Activated effector memory CD4-positive, alpha-beta T cell treated with anti-CD3 and anti-CD28 coated beads, Interleukin-2, amount 50 U/mL, for 16 hours (primary cell): ENCODE measurements at places on chromosomes 5 and 9.

GRCh38 chr5:177469750-177470525 is 3.5 kb downstream of the DBN1 start:
- no peak for DNase-seq

DNA sequence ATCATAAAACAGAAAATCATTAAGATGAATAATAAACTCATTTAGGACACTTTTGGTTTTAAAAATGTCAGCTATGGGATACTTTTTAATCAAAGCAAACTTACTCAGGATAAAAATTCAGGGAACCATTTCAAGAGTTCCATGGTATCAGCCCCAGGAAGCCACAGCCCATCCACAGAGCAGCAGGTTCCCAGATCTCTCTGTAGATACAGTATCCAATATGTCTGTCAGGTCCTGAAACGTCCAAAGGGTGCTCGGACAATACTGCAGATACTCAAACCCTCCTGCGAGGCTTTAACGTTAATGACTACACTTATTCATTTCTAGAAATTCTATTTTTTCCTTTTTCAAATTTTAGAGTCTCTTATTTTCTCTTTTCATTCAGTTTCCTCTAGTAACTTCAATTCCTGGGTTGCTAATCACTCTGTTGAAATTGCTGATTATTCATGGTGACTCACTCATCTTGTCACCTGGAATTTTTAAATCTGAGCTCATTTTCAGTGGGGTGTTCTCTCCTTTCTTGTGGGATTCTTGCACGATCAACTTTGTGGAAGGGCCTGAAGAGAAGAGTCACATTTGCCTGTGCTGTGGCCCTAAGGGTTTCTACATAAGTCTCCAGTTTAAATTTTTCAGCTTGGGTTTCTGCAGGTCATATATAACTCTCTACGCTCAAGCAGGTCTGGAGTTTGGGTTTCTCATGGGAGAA is 435.8 kb downstream of the CTNND2 start:
- DNase-seq, result no peak

GRCh38 chr5:87151547-87151946 is 116.1 kb upstream of the RASA1 start:
- no peak for DNase-seq

DNA sequence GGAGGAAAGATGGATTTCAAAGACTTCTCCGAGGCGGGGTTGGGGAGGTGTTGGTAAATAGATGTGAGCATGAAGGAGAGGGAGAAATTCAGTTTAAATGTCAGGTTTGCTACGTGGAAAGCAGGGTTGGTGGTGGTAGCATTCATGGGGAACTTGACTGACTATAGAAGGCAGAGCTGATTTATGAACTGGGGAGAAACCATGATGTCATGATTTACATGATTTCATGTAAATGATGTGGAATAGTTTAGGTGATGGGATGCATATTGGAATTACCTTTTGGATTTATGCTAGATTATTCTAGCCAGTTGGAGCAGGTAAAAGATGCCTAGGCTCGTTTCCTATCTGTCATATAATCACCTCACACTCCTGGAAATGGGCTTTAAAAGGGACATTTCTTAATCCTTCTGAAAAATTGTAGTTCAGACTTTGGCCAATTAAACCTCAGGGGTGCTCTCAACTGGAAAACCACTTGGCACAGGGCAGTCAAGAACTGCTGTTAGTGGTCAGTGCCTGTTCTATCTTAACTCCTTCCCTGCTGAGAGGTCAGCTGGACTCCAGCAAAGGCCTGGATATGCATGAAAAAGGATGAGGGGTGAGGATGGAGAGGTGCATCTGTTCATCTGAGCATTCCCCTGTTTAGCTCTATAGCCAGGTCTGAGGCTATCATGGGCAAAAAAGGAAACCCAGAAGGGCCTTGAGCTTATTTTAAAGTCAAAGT is 50.1 kb upstream of the BASP1 start:
- no peak for DNase-seq

DNA sequence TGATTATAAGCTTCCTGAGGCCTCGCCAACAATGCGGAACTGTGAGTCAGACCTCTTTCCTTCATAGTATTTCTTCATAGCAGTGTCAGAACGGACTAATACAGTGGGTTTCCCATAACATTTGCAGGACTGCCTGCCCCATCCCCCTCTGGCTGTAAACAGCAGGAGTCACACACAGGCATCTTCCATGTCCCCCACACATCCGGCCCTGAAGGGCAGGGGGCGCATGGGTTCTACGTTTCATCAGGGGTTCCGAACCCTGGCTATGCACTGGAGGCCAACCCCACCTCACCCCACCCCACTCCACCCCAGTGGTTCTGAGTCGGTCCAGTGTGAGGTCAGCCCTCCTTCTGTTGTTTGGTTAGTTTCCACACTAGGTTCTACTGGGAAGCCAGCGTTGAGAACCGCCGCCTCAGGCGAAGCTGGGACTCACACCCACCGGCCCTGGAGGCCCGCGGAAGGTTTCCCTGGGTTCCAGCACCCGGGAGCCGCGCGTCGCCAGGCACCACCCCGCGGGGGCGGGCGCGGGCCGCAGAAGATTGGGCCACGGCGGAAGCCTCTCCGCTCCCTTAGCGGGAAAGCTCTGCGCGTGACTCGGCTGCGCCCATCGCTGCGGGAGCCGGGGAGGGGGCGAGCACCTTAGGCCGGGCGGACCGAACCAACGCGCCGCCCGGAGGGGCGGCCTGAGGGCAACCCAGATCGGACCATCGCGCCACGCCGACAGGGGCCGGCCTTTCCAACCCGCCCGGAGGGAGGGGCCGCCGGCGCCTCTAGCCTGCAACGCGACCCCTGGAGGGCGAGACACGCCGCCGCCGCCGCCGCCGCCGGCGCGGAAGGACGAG is at the start of gene RUSC2:
RUSC2 (plus strand) TSS at position 799 of the 842 bp plus-strand sequence. CDS start 56,411 bp downstream, outside the sequence.
- peak; percentile 74 for DNase-seq

DNA sequence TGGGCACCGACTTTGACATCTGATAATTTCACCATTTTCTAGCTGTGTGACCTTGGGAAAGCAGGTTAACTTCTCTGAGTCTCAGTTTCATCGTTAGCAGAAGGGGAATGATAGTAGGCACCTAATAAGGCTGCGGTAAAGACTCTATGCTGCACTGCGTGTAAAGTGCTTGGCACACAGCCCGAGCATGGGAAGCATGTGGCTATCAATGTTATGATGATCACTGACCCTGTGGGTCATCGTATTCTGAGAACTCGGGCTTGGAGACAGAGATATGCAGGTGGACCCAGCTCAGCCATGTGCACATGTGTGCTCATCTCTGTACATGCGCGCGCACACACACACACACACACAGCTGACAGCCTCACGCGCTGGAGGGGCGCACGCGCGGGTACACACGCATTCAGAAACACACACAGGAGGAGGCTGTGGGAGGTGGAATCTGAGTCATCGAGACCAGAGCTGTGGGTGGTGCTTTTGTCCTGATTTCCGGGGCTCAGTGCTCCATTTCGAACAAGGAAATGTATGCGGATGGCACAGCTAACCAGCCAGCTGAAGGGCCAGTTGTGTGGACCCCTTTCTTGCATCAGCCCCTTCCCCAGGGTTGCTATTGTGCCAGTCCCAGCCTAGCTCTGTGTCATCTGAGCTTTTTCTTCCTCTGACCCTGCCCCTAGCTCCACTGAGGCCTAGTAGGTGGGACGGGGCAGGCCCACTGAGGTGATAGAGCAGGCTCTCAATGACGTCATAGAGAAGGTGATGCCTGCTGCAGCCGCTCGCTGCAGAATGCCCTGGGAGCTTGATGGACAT is 11.1 kb upstream of the ARAP3 start:
- peak; percentile 93 for DNase-seq

GRCh38 chr9:136985853-136986252 is 3.1 kb downstream of the LCNL1 start:
- no peak for DNase-seq

DNA sequence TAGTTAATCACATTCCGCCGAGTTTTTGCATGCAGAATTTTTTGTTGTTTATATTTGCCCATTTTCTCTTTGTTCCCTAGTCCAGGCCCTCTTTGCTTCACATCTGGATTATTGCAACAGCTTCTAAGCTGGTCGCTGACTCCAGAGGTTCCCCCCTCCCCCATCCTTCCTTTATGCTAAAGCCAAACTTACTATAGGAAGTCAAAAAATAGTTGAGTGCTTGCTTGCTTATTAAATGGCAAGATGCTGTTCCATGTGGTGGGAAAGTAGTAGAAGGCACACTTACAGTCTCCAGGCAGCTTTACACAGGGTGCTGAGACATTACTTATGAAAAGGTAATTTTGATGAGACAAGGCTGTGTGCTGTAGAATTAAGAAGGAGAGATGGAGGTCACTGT is 1.3 kb downstream of the ZBTB34 start:
- no peak for DNase-seq

DNA sequence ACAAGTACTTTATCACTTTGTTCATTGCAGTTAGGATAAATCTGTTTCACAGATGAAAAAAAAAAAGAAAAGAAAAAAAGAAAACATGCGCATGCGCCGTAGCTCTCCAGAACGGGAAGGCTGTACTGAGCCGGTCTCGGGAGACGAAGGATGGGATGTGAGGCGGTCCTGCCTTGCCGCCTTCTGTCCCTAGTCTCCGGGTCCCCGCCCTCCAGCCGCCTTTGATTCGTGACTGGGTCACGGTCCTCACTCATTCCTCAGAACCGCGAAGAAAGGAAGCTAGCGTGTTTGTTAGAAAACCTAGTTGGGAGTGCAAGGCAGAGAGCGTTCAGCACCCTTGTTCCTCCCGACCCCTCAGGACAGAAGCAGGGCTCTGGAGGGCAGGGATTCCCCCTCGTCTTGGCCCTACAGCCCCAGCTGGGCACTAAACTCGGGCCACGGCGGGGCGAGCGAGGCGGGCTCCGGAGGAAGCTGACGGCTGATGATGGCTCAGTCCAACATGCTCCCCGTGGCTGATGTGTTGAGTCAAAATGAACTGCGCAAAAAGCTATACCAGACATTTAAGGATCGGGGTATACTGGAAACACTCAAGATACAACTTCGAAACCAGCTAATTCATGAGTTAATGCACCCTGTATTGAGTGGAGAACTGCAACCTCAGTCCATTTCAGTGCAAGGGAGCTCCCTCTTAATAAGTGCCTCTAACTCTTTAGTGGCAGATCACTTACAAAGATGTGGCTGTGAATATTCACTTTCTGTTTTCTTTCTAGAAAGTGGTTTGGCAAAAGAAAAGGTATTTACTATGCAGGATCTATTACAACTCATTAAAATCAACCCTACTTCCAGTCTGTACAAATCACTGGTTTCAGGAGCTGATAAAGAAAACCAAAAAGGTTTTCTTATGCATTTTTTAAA is 40.0 kb downstream of the CPLANE1 start:
- DNase-seq, result no peak

GRCh38 chr5:11904265-11904906 is at the start of gene CTNND2:
CTNND2 (minus strand) TSS chr5:11904446; CDS start chr5:11903853, 593 bp downstream.
- DNase-seq, result no peak

DNA sequence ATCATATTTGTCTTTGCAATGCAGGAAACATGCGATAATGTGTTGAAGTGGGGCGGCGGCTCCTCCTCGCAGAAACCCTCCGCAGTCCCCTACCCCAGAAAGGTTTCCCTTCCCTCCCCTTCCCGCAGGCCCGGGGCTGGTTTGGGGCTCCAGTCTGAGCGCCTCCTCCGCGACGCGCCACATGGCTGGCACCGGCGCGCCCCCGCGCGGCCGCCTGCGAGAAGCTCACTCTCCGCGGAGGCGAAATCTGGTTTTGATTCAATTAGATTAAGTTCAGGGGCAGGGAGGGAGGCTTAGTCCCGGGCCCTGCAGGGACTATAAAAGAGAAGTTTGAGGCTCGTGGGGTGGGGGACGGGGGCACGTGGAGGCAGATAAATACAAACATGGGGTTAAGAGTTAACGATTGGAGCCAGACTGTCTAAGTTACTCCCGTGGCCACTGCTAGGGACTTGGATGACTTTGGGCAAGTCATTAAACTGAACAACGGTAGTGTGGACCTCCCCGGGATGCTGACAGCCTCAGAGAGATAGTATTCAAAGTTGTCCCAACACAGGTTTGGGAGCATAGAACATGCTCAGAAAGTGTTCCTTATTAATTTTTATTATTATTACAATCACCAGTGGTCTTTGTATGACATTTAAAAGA is 69.4 kb downstream of the MSX2 start:
- DNase-seq, result peak; percentile 81

GRCh38 chr5:72658761-72659540 is 151.7 kb upstream of the ZNF366 start:
- no peak for DNase-seq

DNA sequence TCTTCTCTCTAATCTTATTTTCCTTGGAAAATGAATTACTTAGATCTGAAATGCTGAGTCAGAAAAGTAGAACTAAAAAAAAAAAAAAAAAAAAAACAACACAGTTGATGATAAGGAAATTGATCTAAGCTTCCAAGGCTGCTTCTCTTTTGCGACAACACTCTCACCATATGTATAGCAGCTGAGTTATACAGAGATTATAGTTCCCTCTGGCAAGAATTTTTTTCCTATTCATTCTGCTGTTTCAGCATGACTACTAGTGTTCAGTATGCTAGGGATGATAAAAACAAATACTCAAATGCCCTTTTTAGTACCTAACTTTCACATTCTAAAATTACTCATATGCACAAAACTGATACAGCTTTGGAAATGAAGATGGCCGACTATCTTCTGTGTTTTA is 267.3 kb downstream of the MLLT3 start:
- no peak for DNase-seq

- no peak for DNase-seq
These were observed 1.2 kb upstream of the CKS2 start for GRCh38 chr9:89309608-89310474.

GRCh38 chr5:95891499-95891898 is 69.0 kb upstream of the GLRX start:
- DNase-seq, result no peak

DNA sequence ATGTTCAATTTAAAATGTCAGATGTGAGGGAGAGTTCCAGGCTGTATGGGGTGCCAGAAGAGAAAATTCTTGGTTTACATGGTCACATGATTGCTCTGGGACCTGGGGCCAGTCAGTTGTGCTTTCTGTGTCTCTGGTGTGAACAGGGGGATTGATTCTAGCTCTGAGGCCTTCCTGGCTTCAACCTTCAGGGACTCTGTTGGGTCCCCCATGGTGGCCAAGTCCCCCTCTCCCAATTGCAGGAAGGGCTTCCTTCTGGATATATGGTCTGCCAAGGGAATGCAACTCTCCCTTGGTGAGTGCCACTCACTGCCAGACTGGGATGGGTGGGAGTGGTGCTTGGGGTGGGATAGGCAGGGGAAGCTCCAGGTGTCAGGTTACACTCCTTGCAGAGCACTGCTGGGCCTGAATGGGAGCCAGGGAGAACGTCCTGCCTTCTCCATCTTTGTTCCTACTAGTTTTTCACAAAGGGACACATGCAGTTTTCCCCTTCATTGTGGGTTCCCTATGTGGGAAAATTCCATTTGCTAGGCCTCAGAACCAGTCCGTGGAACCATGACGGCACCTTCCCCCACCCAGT is 153.2 kb downstream of the MELK start:
- no peak for DNase-seq

- DNase-seq, result no peak
These were observed 133.3 kb downstream of the GCNT1 start for GRCh38 chr9:76592091-76592973.

DNA sequence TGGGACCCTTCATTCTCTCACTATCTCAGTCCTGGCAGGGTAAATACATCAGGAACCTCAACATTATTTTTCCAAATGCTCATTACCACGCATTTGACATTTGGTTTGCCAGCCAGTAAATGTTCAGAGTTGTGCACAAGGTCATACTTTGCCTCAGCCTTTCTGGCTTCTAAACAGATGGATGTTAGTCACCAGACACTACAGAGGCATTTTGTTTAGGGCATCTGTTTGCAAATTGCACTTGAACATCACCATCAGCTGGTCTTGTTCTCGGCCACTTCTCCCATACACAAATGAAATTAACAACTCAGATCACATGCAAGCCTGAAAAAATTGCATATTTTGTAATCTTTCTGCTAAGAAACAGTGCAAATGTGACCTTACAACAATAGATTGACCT is 75.0 kb upstream of the SLC1A1 start:
- DNase-seq, result no peak
